ENCODE measurements at places on chromosomes 7 and 10.

GRCh38 chr7:44891372-44891771 lies 6.0 kb upstream of the PURB start:
- DNase-seq, result no peak

GRCh38 chr7:149732611-149733010 lies 40.8 kb downstream of the ZNF467 start:
- no peak for DNase-seq

DNA sequence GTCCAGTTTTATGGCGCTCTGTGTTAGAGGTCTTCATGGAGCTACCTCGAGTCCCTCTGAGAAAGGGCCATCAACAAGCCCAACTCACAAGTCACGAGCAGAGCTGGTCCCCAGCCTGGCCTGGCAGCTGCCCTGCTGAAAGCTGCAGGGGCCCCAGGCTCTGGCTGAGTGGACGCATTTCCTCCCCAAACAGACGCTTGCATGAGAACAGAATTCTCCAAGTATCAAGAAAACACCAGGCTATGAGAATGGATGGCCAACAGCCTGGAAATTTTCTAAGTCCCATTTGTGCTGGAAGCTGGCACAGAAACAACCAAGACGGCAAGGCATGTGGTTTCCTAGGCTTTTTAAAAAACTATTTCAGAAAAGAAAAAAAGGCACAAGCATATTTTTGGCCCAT lies 114.8 kb downstream of the FAM53B start:
- DNase-seq, result peak; percentile 86

GRCh38 chr7:42543953-42544352 lies 306.9 kb upstream of the GLI3 start:
- no peak for DNase-seq

DNA sequence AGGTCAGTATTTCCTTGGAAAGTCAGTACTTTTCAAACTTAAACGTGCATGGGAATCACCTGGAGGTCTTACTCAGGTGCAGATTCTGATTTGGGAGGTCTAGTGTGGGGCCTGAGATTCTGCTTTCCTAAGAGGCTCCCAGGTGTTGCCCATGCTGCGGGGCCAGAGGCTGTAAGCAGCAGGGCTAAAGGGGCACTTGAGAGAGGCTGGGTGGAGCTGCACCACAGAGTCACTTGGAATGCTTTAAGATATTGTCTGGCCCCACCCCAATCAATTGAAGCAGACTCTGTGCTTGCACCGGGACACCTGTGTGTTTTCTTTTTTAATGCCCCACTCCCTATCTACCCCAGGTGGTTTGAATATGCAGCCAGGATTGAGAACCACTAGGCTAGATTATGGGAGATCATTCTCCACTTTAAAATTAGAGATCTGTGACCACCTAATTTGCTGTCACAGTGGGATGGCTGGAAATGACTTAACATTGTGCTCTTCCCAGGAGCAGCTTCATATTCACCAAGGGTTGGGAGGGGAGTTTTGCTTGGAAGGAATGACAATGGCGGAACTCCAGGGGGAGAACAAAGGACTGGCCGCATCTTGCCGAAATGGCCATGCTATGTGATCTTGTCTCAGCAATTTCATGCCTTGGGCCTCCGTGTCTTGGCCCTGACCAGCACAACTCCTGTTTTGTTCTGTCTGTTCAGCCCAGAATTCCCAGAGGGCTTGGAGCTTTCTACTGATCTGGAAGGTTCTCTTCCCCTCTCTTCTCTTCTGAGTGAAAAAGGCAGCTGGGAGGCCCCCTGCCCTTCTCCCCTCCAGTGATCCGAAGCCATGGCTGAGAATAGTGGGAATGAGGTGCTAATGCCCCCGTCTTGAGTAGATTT lies 80.2 kb downstream of the FAM241B start:
- DNase-seq, result no peak

GRCh38 chr7:94738071-94738470 lies 82.1 kb upstream of the SGCE start:
- no peak for DNase-seq

- no peak for DNase-seq
These were observed 17.0 kb upstream of the SH3PXD2A start for GRCh38 chr10:103872137-103872931.

DNA sequence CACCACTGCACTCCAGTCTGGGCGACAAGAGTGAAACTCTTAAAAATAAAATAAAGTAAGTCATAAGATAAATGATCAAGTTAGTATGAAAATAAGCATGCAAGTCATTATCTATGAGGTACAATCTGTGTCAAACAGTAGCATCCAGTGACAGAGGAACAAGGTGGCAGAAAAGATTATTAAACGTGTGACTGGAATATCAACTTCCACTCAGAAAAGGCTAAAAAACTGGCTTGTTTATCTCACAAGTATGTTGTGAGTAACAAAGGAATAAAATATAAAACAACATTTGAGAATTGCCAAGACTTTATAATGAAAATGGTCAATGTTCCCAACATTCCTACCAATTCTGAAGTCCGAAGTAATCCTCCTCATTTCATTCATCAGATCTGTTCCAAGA lies 30.3 kb downstream of the ITGB1 start:
- no peak for DNase-seq

GRCh38 chr10:47107007-47107747 lies 192.8 kb upstream of the GDF10 start:
- no peak for DNase-seq

DNA sequence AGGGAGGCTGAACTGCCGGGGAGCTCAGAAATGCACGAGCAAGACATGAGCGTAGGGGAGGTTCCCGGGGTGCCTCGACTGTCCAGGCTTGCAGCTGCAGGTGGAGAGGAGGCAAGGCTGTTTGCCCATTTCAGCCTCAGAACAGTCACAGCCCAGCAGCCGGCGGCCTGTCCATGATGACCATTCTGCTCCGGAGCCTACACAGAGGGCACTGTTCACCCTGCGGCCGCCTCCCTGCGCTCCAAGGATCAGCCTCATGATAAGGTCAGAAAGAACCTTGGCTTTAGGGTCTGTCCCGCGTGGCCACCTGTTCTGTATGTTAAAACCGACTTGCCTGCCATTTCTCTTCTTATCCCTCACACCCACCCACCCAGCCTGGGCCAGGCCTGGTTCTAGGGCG lies 21.9 kb upstream of the CFAP46 start:
- no peak for DNase-seq

DNA sequence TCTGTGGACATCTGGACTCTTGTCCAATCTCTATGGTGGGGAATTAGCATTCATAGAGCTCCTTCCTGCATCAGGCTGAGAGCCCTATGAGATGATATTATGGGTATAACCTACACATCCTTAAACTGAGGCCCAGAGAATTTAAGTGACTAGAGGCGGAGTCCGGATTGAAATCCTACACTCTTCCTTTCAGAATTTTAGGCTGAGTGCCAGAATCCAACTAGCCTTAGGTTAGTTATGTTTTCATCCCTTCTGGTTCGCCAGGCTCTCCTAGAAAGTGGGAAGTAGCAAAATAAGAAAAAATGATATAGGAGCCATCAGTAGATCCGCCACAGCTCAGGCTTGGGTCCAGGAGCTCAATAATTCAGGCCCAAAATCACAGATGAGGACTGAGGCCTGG lies 212.5 kb downstream of the GLI3 start:
- no peak for DNase-seq

- no peak for DNase-seq
These were observed 880.0 kb upstream of the LRRTM3 start for GRCh38 chr10:66045859-66046258.

DNA sequence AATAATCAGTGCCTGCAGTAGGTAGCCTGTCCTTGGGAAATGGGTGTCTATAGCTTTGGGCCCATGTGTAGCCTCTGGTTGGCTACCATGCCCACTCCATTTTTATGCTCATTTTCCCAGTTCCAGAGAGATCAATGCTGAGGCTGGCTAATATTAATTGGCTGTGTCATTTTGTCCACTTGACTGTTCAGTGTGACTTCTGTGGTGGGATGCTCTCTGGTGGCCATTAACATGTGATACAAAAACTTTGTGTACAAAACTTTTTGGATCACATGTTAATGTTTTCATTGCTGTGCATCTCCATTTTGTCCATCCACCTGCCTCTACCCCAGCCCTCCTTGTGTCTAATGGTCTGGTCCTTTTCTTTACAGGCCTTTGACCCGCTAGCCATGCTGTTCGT lies 22.7 kb downstream of the VIM start:
- DNase-seq, result no peak

DNA sequence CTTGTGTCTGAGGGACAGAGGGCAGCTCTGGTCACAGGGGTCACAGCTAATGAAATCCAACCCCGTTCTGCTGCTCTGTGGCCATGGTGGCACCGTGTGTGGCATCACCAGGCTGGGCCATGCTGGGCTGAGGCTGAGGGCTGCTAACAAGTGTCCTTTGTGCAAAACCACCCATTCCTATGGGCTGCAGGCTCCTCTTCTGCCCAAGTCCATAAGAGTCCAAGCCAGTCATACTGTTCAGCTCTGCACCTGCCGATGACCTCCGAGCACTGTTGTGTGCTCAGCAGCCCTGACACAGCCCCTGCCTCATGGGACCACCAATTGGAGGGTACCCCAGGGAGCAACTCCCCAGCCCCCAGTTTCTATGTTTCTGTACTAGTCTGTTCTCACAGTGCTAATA lies 133.1 kb downstream of the WDR11 start:
- DNase-seq, result no peak

DNA sequence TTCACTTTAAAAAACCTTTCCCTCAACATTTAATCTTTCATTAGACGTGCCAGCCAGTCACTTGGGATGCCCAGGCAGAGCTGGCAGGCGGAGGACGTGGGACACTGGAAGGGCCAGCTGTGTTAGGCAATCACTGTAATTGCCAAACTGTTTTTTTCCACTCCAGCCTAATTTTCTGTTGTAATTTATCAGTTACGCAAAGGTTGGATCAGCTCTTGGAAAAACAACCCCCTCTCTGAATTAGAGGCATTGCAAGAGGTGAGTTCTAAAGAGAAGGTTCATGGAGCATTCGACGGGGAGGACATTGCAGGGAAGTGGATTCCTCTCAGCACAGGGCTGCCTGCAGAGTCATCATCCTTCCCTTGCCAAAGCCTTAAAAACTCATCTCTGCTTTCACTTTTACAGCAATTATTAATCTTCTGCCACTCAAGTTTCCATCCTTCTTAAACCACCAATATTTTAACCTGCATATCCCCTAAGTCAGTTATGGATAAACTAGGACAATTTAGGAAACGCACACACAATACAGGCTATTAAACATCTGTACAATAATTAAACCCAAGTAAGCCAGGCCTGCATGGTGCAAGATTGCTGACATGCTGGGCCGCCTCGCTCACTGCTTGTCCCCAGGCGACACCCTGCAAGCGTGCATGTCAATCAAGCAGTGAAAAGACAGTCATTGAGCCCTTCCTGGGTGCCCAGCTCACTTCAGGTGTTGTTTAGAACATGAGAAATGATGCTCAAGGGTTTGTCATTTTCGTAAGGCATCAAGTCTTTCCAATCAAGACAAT lies 272.3 kb upstream of the RNF32 start:
- DNase-seq, result no peak

DNA sequence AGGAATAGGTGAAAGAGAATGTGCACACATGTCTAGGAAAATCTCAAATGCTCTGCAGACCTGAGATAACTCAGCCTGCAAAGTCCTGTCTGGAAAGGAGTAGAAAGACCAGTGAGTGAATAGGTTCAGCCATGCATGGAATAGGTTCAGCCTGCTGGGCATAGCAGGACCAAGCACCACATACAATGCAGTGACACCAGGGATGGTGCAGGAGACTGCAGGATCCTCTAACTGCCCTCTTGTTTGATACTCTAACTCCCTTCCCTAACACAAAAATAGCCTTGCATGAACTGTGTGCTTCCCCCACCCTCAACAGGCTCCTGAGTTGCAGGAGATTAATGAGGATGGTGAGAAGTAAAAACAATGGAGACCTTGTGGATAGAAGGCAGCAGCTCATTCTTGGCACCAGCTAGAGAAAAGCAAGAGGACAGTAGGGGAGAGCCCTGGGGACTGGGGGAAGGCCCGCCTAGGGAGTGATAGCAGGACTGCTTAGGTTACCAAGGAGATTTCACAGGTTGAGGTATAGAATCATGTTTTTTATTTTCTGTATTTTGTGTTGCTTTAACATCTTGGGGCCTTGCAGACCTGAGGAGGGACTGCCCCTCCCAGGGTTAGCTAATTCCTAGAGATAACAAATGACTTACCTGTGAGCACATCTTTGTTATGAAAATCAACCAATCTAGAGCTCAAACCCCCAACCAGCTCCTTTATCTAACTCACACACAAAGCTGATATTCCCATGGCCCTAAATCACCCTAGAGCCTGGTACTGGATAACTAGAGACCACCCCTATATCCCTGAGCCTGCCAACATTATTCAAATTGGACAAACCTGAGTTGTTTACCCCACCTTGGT lies 187.8 kb downstream of the PLPP4 start:
- no peak for DNase-seq

DNA sequence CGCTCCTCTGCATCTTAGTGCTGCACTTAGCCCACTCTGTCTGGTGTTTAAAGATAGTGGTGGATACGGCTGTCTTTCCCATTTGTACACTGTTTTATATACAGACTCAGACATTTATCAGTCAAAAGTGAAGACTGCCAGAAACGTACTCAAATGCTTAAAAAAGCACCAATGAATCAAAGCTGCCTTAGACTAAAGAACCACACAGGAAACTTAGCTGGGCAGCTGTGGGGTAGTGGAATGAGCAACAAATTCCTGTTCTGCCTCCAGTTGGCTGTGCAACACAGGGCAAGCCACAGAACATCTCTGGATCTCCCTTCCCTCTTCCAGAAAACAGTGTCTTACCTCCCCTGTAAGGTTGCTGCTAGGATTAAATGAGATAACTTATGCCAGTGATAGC lies 76.0 kb downstream of the ATXN7L1 start:
- no peak for DNase-seq

- peak; percentile 7 for DNase-seq
These were observed 100.3 kb downstream of the FAS start for GRCh38 chr10:89090756-89091445.

DNA sequence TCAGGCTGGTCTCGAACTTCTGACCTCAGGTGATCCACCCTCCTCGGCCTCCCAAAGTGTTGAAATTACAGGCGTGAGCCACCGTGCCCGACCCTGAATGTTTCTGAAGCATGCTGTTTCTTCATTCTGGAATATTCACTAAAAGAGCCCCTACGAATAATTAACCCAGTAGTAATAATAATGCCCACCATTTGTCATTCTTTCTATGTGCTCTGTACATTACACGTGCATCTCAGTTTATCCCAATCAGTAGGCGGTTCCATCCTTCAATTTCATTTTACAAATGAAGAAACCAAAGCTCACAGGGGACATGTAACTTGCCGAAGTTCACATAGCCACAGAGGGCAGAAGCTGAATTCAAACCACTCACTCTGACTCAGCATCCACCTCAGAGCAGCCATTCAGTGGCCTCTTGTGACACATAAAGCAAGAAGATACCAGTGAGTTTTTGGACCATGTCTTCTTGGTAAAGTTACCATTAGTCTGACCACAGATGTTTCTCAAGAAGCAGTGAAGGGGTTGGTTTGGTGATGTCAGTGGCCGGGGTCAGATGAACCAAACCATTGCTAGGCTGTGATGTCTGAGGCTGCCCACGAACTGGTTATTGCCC lies 71.9 kb upstream of the DUSP5 start:
- DNase-seq, result no peak

- peak; percentile 53 for DNase-seq
These were observed 18.9 kb downstream of the CEP55 start for GRCh38 chr10:93515071-93516005.

GRCh38 chr10:62689712-62690111 lies 114.8 kb upstream of the ADO start:
- DNase-seq, result no peak

GRCh38 chr7:285731-286130 lies 4.2 kb upstream of the FOXL3 start:
- no peak for DNase-seq

- no peak for DNase-seq
These were observed 168.0 kb downstream of the ARHGAP12 start for GRCh38 chr10:31760674-31761081.

- DNase-seq, result no peak
These were observed 292.0 kb downstream of the WDR37 start for GRCh38 chr10:1347962-1348772.
